ENCODE measurements at places on chromosomes 2 and 18.

DNA sequence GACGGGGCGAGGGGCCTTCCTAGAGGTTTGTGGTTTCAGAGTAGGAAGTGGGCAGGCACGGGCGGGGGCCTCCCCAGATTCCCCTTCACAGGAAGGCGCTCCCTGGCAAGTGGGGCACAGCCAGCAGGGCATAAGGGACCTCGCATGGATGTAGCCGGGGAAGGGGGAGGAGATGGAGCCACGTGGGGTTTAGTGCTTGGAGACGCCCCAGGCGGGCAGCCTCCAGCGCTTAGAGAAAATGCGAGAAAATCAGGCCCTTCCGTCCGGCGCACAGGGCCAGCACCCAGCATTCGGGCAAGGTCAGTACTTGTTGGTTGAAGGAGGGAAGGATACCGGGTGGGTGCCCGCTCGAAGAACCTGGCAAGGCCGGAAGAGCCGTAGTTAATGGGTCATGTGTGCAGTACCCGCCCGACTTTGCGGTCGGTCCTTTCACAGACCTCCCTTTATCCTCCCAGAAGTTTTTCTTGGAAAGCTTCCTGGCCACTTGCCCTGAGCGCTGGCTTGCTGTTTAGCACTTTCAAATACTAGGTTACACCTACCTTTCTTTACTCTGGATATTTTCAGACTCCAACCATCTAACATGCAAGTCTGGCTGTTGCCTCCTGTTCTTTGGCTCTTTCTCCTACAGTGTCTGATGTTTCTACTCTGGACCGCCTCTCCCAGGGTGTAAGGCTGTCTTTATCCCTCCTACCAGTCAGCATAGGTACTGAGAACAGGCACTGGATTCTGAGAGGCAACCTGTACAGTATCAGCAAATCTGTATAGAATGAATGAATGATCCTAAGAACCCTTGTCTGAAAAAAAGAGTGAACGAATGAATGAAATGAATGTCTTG, 78.1 kb downstream of the CIB4 start:
- no peak for DNase-seq

DNA sequence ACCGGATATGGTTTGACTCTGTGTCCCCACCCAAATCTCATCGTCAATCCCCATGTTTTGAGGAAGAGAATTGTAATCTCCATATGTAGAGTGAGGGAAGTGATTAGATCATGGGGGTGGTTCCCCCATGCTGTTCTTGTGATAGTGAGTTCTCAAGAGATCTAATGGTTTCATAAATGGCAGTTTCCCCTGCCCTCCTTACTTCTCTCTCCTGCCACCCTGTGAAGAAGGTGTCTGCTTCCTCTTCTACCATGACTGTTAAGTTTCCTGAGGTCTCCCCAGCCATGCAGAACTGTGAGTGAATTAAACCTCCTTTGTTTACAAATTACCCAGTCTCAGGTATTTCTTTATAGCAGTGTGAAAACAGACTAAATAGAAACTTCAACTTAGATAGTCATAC, 69.5 kb downstream of the SESTD1 start:
- no peak for DNase-seq

DNA sequence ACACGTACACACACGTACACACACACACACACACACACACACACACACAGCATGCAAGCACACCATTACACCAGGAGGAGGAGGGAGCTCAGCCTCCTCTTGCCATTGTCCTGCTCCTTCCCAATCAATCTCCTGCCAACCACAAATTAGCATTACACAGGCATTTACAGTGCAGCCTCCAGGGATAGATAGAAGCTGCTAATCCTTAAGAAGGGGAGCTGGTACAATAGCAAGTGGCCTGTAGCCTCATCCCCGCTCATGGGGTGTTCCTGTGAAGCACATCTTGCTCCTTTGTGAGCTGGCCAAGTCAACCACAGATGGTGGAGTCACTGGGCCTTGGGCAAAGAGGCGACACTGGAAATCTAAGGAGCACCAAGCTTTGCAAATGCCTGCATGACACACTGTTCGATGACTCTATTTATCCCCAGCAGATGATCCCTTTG, 110.3 kb upstream of the PKDCC start:
- DNase-seq: no peak

- DNase-seq: no peak
Observed at GRCh38 chr18:31998880-31999412, 19.7 kb upstream of the RNF125 start.

DNA sequence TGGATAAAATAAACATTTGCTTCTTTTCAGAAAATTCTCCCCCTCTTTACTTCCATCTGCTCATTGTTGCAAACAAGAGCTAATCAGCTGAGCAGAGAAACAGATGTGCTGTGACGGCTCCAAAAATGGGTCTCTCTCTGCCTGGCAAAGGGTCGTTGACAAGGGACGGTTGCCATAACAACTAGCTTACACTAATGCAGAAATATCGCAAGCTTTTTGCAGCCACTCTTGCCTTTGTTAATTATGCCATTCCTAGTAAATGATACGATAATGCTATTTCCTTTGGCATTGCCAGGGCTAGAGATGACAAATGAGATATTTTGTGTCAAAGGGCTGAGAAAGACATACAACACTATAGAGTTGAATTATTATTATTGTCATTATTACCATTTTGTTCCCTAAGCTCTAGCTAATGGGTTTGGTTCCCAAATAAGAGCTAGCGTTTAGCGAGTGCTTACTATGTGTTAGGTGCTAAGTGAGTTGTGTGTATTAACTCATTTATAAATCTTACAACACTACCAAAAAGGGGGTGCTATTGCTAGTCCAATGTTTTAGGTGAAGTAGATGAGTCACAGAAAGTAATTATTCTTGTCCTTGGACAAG, 46.8 kb downstream of the MYO3B start:
- DNase-seq: no peak

GRCh38 chr2:64863097-64863820, 125.9 kb upstream of the SLC1A4 start:
- no peak for DNase-seq
